Muscle of arm (tissue), 14 donors: ENCODE measurements at places on chromosomes 7 and 10.

- peak; percentile 31 for DNase-seq
Measured at GRCh38 chr7:137006293-137006692, 137.8 kb downstream of the CHRM2 start.

GRCh38 chr7:38105874-38106483, 72.1 kb upstream of the STARD3NL start:
- peak; percentile 42 for DNase-seq

DNA sequence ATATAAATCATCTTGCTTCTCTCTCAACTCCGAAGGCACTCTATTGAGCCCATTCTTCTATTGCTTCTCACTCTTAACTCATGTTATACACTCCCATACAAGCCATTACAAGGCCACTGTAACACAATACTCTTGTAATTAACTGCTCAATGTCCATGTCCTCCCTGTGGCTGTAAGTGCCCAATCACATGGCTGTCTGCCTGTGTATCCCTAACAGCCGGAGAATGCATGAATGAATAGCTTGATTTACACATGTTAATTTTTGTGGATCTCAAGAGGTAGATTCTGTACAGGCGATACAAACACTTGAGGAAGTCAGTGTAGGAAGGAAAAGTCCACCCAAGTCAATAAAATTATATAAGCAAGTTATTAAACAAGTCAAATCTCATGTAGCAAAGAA, 215.6 kb downstream of the DOCK4 start:
- no peak for DNase-seq

DNA sequence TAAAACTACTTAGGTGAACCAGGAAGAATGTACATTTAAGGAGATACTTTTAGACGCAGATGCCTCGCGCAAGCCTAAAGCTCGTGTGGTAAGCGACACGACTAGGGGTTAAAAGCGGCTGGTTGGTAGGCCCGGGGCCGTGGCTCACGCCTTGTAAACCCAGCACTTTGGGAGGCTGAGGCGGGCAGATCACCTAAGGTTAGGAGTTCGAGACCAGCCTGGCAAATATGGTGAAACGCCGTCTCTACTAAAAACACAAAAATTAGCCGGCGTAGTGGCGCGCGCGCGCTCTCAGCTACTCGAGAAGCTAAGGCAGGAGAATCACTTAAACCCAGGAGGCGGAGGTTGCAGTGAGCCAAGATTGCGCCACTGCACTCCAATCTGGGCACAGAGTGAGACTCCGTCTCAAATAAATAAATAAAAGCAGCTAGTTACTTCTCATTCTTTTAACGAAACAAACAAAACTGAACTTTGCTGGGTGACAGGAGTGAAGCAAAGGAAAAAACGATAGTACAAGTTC, 879 bp downstream of the NUDT5 start:
- DNase-seq, result peak; percentile 11

DNA sequence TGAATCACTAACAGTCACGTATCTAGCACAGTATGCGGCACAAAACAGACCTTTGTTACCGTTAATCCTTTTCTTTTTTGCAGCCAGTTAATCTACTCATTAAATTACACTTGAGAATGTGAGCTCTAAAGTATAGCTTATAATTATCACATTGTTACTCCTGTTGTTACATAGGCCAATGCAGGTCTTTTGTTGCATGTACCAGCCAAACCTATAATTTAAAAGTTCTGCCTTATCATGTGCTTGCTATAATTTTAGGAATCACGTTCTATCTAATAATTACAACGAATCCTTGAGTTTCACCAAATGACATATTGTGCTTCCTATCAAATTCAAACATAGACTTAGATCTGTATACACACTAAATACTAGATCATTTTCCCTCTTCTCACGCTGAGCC, 245.1 kb downstream of the DGKI start:
- no peak for DNase-seq

GRCh38 chr7:27804139-27804538, 64.2 kb downstream of the TAX1BP1 start:
- no peak for DNase-seq

DNA sequence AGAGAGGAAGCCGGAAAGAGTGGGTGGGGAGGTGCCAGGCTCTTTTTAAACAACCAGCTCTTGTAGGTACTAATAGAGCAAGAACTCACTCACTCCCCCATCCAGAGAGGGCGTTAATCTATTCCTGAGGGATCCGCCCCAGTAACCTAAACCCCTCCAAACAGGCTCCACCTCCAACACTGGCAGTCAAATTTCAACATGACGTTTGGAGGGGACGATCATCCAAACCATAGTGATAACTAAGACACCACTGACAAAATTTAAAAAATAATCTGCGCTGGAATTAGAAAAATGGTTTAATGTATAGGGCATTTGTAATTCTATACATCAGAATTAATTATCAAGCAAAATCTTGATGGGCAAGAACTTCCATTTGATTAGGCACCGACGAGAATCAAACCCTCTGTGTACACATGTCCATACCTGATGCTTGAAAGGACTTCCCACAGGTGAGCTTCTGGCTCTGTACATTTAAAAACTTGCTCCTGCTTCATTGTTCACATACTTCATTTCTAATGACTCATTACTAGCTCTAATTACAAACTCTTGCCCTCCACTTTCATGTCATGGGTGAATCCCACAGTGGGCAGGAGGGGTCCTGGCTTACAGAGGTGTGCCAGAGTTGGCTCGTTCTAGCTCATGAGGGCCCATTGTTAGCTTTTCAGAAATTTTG, 20.6 kb upstream of the KDM7A start:
- DNase-seq, result no peak

- no peak for DNase-seq
Measured at GRCh38 chr7:25864943-25865751, 286.9 kb upstream of the NFE2L3 start.

GRCh38 chr10:123588386-123588914, 77.7 kb upstream of the GPR26 start:
- DNase-seq, result no peak

- DNase-seq, result no peak
Measured at GRCh38 chr10:114110174-114110972, 63.6 kb downstream of the CCDC186 start.

GRCh38 chr10:35916791-35917190, 274.7 kb upstream of the FZD8 start:
- DNase-seq, result no peak

DNA sequence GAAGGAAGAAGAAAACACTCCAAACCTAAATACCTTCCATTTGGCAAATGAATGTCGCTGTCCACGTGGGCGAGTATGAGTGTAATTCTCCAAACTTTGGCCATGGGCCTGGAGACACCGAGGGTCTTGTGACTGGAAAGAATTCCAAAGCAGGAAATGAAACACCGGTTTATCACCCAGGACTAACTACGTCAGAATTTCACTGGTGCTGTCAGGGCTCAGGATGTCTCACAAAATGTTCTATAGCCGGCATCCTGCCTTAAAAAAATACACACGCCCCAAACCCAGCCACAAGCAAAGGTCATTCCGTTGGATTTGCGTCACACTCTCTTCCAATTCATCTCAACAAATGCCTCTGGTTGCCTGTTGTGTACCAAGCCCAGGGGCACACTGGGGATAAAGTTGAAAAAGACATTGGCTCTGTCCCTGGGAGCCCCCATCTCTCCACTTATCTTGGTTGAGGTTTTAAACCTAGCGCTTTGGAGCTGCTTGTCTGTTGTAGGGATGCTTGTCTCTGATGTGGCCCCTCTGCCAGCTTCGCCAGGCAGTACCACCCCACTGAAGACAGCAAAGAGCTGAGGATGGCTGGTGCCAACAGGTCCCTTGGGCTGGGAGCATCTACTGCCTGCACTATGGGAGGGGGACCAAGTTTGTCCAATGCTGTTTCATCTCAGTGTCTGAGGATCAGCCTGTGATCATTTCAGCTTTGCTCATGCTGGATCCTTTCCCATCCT, 31.2 kb downstream of the GSTO2 start:
- peak; percentile 66 for DNase-seq

GRCh38 chr7:121023194-121023593, 34.7 kb downstream of the CPED1 start:
- no peak for DNase-seq

GRCh38 chr7:44213877-44214388, 13.2 kb downstream of the YKT6 start:
- DNase-seq, result no peak

GRCh38 chr10:118036281-118036875, 10.4 kb downstream of the RAB11FIP2 start:
- no peak for DNase-seq

DNA sequence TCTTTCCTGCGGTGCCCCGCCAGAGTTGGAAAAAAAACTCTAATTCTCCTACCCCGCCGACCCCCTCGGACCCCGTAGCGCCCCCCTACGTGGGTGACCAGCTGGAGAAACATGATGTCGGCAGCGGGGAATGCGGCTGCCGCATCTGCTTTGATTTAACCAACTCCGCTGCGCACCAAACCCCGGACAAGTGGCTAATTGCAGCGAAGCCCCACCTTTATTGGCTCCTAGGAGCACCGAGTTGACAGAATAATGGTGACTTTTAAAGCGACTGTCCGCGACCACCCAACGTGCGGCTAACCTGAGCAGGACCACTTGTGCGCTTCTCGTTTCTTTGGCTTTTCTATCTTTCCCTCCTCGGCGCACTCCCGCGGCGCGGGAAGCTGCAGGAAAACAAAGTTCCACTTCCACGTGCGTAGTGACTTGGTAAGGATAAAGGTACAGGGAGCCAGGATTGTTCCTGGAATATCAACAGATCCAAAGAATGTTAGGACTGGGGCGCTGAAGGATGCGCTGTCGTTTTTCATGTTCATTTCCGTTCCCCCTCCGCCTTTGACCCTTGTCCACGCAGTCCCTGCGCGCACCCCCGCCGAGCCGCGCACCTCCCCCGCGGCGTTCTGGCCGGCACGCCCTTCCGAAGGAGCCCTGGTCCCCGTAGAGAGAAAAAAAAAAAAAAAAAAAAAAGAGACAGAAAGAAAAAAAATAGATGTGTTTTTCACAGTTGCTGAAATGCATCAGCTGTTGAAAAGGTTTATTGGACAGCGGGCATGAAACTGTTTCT, 1.4 kb downstream of the WNT16 start:
- no peak for DNase-seq

DNA sequence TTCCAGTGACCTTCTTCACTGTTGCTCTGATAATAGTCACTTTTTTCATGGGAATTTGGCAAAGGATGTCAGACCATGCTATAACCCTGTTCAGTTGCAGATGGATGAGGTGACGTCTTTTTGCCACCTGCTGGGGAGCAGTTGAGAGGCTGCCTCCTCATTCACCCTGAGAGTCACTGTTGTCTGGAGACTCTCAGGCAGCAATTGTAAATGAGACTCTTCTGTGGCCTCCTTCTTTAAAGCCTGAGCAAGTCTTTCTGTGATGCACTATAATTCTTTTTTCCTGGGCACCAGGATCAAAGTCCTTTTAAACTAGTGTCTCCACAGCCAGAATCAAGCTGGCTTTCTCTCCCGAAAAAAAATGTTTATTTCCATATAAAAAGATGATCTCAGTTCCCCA, 345.1 kb downstream of the ARL4A start:
- DNase-seq, result peak; percentile 37

DNA sequence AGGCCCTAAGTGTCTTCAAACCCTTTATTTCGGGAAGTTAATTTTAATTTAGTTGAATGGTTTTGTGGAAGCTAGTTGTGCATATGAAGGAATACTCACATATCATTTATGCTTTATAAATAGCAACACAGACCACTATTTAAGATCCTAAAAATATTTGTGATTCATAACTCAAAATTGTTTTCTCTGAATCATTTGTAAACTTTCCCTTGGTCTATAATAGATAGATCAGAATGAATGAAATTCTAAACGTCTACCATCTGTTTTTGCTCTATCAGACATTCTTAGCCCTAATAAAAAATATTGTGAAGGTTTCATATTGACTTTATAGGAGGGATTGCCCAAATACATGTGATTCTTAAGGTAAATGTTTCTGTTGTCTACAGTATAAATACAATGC, 43.5 kb downstream of the LOXL4 start:
- no peak for DNase-seq

GRCh38 chr7:93015779-93016481, 101.8 kb downstream of the SAMD9 start:
- peak; percentile 53 for DNase-seq

- no peak for DNase-seq
Measured at GRCh38 chr7:143936087-143937009, 1.3 kb downstream of the OR2F2 start.

DNA sequence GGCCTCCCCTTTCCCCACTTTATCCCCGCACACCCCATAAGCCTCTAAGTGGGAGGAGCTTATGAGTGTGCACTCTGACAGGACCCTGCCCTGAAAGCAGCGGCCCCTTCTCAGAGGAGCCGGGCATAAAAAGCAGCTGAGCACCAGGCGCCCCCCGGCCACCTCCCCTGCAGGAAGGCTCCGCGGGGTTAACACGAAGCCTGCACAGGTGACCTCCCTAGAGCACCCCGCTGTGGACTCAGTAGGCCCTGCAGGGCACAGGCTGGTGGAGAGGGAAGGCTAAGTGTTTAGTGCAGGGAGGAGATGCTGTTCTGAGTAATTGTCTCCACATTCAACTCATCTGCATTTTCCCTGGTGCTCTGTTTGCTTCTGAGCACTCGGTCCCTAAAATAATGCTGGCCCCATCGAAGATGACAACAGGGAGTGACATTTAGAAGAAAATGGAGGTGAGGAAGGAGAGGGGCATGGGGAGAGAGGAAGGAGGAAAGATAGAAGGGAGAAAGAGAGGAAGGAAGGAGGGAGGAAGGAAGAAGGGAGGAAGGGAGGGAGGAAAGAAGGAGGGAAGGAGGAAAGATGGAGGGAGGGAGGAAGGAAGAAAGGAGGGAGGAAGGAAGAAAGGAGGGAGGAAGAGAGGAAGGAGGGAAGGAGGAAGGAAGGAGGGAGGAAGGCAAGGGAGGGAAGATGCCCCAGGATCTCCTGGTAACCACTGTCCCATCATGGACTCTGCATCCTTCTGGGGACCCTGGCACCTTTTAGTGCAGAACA, 25.4 kb upstream of the CNPY1 start:
- DNase-seq, result no peak
